ENCODE measurements at places on chromosomes 16 and 17. TPM values are rescaled to one million over a fixed set of nuclear protein-coding genes. Genes with fewer than 3 reads are reported as not detected.

Gene CNGB1
- total RNA-seq: not detected

Gene SNX20
- not detected for total RNA-seq

Gene SYNGR3
- 67.9 TPM for total RNA-seq

Gene UTS2R
- total RNA-seq: not detected

Measured in parietal lobe (tissue), 2 donors.